H9 (cell line): ENCODE measurements at places on chromosomes 1 and 21.

DNA sequence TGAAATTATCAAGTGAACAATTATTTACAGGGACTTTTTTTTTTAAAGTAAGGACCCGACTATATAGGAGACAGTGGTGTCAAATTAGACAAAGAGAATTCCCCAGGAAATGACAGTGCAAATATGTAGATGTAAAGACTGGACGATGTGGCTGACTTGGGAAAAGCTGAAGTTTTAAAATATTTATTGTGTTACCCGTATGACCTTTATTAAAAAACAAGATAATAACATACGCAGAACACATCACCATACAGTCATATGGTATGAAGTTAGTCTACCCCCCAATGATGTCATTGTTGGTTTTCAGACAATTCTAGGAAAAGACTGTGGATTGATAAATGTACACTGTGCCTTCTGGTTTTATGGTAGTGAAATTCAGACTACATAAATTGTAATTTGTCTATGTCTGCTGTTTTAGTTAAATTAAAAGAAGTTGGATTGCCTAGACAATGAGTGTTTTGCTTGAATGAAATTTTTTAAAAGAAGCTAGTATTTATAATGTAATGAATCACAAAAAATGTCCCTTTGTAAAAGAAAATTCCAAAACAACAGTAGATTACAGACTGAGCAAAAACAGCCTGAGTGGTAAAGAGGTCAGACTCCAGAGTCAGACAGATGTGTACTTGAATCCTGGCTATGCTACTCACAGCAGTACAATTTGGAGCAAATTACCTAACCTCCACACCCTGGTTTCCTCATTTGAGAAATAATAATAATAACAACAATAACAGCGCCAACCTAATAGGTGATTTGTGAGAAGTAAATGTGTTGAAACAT is 15.5 kb upstream of the PDC start:
- no peak for DNase-seq

GRCh38 chr1:160401487-160401805 is 1.1 kb downstream of the VANGL2 start:
- no peak for DNase-seq

DNA sequence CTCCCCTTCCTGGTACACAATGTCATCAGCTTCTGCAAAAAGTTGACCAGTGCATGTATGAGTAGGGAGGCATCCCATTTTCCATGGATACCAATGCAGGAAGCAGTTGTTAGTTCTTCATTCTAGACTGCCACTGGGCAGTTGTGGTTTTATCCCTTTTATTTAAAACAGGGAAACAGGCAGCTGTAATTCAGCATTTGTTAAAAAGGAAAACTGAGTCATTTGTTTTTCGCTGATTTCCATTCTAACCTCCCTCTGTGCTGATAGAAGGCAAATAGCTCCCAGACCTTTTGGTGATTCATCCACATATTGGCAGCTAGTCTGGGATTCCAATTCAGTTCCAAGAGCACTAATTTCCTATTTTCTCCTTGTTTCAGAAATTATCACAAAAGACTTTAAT is 21.1 kb upstream of the ABCA4 start:
- no peak for DNase-seq

DNA sequence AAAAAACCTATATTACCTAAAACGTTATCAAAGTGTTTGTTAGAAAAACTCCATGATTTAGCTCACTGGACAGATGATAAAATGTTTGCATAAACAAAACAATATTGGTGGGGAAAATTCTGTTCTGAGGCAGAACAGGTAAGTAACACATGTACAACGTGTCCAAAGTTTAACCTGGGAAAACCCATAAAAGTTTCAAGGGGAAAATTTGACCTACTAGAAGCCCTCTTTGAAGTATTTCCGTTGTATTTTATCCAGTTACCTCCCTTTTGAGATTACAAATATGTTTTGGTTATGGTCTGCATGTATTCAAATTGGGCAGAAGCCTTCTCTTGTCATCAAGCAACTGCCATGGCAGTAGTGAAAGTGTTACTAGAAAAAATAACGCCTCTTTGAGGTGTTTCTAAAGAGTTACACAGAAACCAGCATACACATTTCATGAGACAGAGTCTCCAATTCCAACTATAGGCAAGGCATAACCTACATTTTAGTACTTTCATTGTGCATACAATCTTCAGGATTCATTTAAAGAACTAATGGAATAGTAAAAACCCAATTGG is 58.0 kb upstream of the PDC start:
- DNase-seq: no peak

DNA sequence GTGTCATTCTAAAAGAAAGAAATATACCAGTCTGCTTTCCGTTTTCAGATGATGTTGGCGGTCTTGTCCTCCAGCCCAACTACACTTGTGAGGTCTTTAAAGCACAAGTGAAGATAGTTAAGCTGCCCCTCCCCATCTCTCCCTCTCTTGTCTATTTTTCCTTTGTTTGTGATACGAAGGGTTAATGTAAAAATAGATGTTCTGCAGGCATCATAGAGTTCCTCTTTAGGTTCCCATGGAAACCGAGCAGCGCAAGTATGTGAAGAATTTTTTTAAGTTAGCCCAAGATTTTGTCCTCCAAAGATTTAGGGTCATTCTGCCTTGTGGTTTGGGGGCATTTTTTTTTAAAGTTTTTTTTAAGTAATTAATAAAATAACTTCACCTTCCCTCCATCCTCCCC is 232.4 kb upstream of the AJAP1 start:
- DNase-seq: no peak

DNA sequence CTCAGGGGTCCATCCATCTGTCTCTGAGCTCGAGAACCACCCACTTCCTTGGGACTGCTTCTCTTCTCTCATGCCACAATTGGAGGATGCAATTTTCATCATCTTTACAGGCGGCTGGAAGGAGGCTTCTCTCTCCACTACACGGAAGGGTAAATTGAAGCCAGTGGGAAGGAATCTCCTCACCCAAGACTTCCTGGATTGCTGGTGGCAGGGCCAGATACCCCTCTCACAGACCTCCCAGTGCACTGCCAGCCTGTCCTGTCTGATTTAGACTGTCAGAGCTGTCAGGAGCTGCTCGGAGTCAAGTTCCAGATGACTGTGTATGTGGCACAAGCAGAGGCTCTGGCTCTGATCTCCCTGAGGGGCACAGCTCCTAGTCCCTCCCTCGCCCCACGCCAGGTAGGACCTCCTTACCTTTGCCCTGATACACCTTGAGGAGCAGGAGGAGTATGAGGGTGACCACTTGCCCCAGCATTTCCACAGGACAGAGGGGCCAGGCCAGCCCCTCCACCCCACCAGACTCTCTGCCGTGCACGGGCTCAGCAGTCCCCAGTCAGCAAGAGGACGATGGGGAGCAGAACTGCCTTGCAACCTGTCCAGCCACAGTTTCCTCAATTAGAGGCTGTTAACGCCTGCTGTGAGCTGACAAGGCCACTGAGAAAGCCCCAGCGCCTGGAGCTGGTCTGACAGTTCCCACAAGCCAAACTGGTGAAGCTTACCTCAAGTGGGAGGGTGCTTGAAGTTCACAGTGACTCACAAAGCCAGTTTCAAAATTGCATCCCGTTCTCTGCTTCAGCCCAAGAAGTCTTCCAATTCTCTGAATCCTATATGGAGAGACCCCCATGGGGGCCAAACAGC is at the start of gene CD244:
Gene CD244 (minus strand): TSS at position 685 of the 858 bp plus-strand sequence. CDS start 210 bp downstream, at position 475.
- DNase-seq: peak; percentile 43

DNA sequence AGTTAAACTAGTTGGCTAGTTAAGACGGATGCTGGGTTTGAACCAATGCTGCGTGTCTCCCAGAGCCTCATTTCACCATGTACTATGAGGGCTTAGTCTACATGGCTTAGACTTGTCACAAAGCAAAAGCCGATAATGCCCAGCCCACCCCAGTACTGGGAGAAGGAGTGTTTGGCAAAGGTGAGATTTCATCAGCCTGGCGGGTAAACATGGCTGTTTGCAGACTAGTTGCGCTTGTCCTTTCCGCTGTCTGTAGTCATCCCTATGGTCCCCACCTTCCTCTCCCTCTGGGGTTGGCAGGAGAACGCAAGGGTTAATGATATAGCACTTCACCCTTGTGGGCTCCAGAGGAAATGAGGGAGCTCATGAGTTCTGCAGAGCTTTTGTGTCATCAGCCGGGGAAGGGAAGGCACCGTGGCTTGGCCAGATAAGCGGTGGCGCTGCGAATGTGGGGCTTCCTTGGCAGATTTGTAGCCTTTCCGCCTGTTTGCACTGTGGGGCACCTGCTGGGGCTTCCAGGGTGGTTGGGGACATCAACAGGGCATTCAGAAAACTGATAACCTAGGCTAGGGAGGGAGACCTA is 29.2 kb downstream of the SOX13 start:
- no peak for DNase-seq

GRCh38 chr1:178126741-178127185 is 32.9 kb downstream of the RASAL2 start:
- DNase-seq: no peak

DNA sequence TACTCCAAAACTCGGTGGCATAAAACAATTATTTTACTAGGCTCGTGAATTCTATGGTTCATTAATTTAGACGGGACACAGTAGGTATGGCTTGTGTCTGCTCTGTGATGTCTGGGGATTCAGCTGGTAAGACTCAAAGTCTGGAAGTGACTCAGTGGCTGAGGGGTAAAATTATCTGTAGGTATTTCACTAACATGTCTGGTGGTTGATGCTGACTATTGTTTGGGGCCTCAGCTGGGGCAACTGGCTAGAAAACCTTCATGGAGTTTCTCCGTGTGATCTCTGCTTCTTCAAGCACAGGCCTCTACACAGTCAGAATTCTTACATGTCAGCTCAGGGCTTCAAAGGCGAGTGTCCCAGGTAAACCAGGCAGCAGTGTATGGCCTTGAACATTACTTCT is 41.2 kb upstream of the KLF17 start:
- DNase-seq: no peak

GRCh38 chr21:34157521-34157920 is 84.1 kb downstream of the MRPS6 start:
- no peak for DNase-seq

DNA sequence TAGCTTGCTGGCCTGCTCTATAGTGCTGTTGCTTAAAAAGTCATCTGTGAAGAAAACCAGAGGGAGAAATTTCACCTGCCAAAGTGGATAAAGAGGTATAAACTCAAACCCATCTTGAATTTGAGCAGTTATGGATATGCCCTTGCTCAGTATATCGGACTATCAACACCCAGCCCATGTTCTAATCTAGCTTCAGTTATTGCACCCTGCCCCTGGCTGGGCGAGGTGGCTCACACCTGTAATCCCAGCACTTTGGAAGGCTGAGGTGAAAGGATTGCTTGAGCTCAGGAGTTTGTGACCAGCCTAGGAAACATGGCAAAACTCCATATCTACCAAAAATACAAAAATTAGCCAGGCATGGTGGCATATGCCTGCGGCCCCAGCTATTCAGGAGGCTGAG is 13.3 kb downstream of the LIX1L start:
- no peak for DNase-seq

GRCh38 chr1:237009611-237010010 is 5.4 kb upstream of the MT1HL1 start:
- no peak for DNase-seq

DNA sequence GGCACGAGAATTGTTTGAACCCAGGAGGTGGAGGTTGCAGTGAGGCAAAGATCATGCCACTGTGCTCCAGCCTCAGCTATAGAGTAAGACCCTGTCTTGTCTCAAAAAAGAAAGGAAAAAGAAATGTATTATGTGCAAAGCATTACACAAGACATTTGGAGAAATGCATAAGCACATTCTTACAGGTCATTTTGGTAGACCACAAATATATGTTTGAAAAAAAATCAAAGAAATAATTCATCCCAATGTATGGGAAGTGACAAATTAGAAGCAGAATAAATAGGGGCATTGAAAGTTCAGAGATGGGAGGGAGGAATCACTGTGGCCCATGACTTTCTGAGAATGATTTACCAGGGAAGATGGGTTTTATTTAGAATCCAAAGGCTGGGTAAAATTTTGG is 283.5 kb upstream of the ADAMTS5 start:
- no peak for DNase-seq

GRCh38 chr1:221302810-221303209 is 423.6 kb downstream of the HLX start:
- DNase-seq: no peak

GRCh38 chr1:171954361-171954760 is 113.1 kb downstream of the DNM3 start:
- DNase-seq: no peak

- DNase-seq: no peak
Observed at GRCh38 chr1:61097317-61097716, 15.0 kb downstream of the NFIA start.

DNA sequence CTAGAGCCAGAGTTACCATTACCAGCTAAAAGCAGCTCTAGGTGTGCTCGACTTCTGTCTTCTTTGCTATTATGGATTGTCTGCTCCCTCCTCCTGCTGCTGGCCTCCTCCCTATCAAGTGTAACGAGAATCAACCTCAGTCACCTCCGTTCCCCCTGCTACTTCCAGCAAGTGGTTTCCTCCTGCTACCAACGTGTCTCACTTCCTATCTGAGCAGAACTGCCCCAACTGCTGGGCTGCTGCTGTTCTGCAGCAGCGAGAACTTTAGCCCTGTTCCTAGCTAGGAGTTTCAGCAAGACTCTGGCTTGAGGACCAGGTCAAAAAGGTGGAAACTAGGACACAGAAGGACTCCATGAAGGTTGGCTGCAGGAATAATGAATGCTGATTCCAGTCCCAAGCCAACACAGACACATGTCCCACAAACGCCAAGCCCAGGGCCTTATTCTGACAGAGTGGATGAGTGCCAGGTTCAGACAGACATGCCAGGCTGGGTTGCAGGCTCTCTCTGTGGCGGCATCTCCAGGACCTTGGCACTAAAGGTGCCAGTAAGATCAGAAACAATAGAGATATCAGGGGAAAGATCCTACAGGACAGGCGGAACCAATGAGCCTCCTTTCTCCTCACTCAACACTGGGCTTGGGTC is 46.9 kb downstream of the CD34 start:
- DNase-seq: no peak

GRCh38 chr1:184930645-184931044 is 43.7 kb downstream of the NIBAN1 start:
- no peak for DNase-seq

GRCh38 chr1:117037802-117038201 is 22.3 kb upstream of the TTF2 start:
- no peak for DNase-seq

DNA sequence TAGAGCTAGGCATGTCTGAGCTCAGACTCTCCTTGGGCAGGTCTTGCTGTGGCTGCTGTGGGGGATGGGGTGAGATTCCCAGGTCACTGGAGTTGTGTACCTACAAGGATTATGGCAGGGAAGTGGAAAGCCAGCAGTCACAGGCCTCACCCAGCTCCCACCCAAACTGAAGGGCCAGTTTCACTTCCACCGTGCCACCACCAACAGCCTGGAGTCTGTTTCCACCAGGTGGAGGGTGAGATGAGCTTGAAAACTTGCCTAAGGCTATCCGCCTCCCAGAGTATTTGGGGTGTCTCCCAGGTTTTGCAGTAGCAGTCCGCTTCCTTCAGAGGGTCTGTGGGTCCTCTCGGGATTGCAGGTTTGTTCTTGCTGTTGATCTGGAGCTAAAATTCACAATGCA is 327.7 kb downstream of the PTPRC start:
- no peak for DNase-seq

- DNase-seq: no peak
Observed at GRCh38 chr1:114660238-114660637, 9.6 kb downstream of the DENND2C start.

GRCh38 chr1:230851291-230851691 is 17.0 kb downstream of the C1orf198 start:
- DNase-seq: peak; percentile 66

- DNase-seq: no peak
Observed at GRCh38 chr1:112505400-112505785, 3.4 kb upstream of the WNT2B start.

- DNase-seq: no peak
Observed at GRCh38 chr1:167826127-167826526, 87.8 kb downstream of the ADCY10 start.
